Umbilical cord (tissue), 2 donors: ENCODE measurements at places on chromosomes 3 and 15.

GRCh38 chr15:57897870-57898269, 167.6 kb downstream of the ALDH1A2 start:
- DNase-seq: no peak

DNA sequence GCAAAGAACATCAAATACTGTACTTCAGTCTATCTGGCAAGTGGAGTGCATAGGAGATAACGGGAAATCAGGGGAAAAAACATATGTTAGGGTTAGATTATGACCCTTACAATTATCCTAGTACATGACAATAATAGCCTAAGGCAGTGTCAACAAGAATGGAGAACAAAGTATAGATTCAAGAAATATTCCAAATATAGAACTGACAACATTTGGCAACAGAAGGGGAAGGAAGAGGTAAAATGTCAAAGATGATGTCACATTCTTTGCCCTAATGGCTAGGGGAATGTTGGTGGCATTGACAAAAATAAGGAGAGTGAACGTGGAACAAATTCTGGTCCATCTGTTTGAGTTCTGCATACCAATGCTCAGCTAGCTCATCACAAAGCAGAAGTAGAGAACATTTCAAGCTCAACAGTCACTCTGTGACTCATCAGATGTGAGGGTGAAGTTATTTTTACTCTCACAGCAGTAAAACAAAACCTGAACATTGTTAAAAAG, 15.5 kb upstream of the ATP8B4 start:
- DNase-seq: peak; percentile 56

- DNase-seq: no peak
These were observed 89.7 kb downstream of the CRTC3 start for GRCh38 chr15:90619468-90619867.

GRCh38 chr3:161599697-161600096, 103.1 kb downstream of the OTOL1 start:
- no peak for DNase-seq

- DNase-seq: no peak
These were observed 89.4 kb downstream of the LSM3 start for GRCh38 chr3:14267976-14268375.

- DNase-seq: no peak
These were observed 5.8 kb downstream of the RLBP1 start for GRCh38 chr15:89215627-89216026.

DNA sequence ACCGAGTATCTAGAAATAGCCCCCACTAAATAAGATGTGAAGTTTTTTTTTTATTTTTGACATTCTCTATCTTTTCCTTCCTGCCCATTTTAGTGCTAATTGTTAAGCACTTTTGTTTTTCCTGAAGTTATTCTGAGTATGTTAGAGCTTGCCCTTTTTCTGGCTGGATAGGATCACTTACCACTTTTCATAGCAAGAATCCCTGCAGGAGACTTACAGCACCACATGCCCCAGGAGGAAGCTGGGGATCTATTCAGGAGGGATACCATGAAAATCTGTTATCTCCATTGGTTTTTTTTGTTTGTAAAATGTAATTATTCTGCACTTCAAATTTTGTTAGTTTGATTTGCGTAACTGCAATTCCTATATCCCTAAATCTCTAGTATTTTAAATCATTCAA, 968.4 kb downstream of the ZPLD1 start:
- no peak for DNase-seq

DNA sequence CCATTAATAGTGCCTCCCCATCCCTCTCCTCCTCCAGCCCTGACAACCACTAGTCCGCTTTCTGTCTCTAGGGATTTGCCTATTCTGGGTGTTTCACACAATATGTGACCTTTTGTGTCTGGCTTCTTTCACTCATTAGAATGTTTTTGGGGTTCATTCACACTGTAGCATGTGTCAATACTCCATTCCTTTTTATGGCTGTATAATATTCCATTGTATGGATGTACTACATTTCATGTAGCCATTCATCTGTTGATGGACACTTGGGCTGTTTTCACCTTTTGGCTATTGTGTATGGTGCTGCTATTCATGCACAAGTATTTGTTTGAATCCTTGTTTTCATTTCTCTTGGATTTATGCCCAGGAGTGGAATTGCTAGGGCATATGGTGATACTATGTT, 16.5 kb downstream of the GRK7 start:
- DNase-seq: no peak

- DNase-seq: peak; percentile 83
These were observed 87.2 kb upstream of the TBL1XR1 start for GRCh38 chr3:177284383-177284881.

DNA sequence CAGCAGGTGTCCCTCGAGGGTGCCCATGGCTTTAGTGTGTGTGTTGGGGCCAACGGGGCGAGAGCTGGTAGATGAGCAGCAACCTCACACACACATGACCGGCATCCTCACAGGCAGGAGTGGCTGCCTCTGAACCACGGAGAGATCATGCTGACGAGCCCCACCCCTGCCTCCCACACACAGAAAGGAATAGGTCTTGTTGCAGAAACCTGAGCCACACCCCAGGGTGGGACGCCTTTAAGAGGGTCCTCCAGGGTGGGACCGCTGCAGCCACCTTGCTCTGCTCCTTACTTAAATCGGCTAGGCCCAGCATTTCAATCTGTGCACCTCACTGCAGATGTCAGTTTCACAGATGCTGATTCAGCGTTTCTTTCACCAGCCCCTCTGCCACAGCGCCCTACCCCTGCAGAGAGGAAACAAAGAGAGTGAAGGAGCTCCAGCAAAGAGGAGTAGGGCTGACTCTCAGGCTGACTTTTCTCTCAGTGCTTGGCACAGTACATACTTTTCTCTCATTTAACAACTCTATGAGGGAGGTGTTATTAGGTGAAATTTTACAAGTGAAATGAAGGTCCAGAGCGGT, 61.2 kb upstream of the EPHB3 start:
- DNase-seq: no peak

DNA sequence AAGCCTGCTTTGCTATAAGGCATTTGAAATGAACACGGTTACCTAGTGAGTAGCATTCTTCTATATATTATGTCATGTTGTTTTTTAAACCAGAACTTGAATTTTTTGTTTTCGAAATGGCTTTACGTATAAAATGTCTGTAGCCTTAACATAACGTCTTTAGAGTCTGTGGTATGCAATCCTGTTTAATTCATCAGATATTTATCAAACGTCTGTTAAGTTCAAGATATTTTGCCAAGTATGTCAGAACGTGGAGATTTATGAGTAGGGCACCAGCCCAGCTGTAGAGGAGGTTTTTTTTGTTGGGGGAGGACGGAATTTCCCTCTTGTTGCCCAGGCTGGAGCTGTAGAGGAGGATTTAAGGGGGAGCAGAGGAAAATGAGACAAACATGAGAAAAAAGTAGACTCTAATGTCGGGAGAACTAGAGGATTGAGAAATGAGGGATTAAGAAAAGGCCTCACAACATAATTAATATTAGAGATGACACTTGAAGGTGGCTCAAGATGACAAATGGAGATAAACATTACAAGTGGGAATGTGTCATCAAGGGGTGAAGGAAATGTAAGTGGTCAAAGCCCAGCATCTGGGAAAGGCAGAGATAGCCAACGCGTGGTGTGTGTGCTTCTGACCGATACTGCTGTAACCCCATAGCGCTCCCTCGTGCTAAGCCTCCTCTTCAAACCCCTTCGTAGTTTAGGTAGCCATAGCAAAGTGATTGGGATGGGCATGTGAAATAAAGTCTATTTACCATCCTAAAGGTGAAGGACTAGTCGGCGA, 154.0 kb upstream of the GOLGA6L4 start:
- peak; percentile 6 for DNase-seq

DNA sequence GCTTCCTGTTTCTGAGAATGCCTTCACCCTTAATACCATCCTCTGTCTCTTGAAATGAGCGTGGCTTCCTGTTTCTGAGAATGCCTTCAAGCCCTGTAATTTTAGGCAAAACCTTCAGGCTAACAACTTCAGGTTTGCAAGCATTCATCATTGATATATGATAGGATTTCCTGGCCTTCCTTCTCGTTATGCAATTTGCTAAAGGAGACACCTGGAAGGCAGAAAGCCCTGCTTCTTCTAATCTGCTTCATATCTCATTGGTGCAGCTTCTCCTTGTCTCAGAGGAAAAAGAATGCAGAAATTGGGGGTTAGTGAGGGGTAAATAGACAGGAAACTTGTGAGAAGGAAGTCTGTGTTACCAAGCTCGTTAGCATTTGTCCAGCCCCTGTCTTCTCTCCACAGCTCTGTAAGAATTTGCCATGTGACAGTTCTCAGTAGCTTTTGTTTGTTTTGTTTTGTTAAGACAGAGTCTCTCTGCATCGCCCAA, 7.3 kb downstream of the ARL6IP5 start:
- DNase-seq: peak; percentile 26

- no peak for DNase-seq
These were observed 81.9 kb downstream of the CHL1 start for GRCh38 chr3:278300-279064.

- no peak for DNase-seq
These were observed 13.3 kb downstream of the MYD88 start for GRCh38 chr3:38151667-38152265.

GRCh38 chr3:101217472-101218245, 102.7 kb downstream of the IMPG2 start:
- DNase-seq: no peak

DNA sequence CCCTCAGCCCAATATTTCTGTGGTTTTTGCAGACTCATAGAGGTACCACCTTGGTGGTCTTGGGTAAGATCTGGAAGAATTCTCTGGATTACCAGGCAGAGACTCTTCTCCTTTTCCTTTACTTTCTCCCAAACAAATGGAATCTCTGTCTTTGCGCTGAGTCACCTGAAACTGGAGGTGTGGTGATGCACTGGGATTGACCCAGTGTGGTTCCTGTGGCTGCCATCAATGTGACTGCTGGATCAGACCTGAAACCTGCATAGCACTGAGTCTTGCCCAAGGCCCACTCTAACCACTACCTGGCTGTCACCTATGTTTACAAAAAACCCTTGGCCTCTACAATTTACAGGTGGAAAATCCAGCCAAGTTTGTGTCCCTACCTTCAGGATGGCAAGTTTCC, 295.3 kb downstream of the RBMS3 start:
- no peak for DNase-seq

- DNase-seq: peak; percentile 38
These were observed 22.6 kb upstream of the RBP1 start for GRCh38 chr3:139561959-139562676.

DNA sequence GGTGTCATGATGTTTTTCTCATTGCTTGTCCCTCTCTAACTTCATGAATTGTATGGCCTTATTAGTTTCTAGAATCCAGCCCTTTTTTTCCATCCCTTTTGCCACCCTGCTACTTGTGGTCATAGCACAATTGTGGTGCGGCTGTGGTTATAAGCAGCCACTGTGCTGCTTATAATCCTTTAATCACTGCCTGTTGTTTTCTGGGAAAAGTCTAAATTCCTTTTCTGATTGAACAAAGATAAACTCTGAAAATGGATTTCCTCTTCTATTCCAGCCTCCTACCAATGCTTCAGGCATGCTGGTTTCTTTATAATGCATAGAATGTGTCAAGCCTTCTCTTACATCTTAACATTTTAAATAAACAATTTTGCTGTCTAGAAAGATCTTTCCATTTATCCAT, 319.5 kb downstream of the C3orf38 start:
- DNase-seq: no peak

DNA sequence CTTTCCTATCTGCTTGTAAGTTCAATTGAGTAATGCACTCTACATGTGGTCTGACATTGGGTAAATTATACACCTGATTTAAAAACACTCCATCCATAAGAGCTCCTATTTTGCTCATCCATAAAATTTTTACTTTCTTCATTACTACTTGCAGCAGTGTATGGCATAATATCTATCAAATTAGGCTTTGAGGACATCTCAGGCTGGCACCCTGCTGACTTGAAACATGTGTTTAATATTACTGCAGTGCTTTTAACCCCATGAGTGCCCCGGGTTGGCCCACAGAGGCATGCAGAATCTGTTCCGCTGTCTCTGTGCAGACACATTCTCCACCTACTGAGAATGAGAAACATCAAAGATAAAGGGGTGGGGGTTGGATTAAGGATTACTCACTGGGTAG, 249.9 kb upstream of the DNAJC19 start:
- DNase-seq: no peak

GRCh38 chr15:100332231-100332630, 9.5 kb downstream of the ADAMTS17 start:
- no peak for DNase-seq

DNA sequence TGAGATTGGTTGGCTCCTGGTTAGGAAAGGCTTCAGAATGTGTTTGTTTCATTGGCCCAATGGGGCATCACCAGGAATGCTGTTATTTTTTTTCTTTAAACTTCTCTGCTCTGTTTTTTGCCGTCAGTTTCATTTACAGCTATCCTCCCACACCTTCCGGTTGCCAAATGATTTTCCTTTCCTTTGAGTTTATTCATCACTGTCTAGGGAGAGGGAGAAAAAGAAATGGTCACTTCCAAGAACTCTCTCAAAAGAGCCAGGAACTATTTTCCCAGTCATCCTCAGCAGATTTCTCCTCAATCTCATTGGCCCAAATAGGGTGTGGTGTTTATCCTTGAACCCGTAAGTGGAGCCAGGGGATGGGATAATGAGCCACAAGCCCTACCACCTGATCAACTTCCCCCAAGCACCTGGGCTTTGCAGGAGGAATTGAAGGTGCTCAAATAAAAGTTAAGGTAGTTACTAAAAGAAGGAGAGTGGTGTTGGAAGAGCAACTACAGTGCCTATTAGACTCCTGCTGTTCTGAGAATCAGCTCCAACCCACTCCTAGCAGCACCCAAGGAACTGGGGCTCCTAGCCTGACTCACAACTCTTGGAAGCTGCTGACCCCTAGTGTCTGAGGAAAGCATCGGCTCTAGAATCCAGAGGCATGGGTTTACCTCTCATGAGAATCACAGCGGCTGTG, 183.8 kb upstream of the IL12A start:
- peak; percentile 91 for DNase-seq

DNA sequence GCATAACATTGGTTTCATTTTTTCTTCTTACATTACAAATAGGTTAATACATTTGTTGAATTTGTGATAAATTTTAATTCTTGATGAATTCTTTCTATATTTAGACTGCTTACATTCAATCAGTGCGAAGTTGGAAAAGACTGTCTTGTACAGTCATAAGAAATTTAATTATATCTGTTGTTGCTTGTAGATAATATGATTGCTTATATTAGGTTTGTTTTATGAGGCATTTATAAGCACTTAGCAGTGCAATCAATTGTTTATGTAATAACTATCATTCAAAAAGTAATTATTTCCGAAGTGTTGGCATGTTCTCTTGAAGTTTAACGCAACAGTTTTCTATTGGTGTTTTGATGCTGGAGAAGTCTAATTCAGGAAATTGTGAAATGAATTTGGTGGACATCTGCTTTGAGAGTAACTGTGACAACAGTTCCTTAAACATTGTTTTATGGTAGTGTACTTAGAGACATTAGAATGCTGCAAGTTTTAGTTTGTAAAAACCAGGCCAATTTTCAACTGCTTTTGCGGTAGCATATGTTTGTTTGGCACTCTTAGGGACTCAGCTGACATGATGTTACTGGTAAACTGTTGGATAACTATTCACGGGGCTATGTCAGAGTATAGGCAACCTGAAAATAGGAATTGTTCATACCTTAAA, 99.7 kb downstream of the NAALADL2 start:
- DNase-seq: peak; percentile 15

DNA sequence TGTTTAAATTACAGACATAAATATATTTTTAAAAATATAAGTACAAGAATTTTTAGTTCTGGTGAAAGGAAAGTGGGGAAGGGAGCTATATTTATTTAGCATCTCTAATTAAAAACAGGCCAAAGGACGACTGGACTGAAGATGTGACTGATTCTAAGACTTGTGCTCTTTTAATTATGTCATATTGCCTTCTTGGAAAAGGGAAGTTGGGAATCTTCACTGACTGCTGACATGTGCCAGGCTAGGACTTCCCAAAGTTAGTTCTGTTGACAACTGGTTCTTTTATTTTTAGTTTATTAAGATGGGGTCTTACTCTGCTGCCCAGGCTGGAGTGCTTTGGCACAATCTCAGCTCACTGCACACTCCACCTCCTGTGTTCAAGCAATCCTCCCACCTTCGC, 13.5 kb downstream of the CNOT10 start:
- no peak for DNase-seq
